ENCODE measurements at places on chromosomes 5 and 9.
A peak's percentile ranks its signal among the peaks of the same experiment; 100 is the strongest.

DNA sequence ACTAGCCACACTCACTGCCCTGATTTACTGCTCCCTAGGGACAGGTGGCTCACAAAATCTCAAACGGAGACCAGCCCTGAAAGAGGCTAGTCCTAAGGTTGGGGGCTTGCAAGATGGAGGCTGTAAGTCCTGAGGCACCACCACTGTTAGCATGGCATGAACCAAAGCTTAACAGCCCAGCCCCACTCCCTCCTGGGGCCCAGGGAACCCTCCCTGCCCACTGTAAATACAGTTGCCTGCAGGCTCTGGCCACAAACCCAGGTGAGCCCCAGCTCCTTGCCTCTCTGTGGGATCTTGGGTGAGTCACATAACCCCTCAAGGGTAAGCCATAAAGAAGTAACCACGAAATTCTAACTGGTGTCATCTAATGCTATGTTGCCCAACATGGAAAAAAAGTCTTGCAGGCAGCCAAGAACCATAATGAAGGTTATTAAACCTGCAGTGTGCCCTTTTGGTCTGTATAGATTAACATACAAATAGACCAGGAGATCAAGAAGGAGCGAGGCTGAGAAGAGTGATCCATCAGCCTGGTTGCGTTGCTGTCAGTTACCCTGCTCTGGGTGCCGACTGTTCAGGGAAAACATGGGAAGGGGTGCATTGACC, 1.7 kb upstream of the POMT1 start:
- DNase-seq, result no peak

DNA sequence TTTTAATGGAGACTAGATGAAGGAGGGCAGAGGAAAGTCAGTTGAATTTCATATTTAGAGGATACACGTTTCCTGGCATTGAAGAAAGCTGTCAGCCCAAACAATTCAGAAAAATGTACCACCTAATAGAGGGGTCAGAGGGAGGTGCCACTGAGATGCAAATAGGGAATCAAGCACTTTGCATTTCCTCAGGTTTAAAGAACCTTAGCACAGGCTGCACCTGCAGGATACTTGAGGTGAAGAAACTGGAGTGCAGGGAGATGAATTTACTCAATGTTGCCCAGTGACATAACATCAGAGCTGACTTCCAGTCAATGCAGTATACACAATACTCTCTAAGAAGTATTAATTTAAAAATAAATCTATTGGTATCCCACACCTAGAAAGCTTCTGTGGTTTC, 67.0 kb upstream of the MAST4 start:
- no peak for DNase-seq

DNA sequence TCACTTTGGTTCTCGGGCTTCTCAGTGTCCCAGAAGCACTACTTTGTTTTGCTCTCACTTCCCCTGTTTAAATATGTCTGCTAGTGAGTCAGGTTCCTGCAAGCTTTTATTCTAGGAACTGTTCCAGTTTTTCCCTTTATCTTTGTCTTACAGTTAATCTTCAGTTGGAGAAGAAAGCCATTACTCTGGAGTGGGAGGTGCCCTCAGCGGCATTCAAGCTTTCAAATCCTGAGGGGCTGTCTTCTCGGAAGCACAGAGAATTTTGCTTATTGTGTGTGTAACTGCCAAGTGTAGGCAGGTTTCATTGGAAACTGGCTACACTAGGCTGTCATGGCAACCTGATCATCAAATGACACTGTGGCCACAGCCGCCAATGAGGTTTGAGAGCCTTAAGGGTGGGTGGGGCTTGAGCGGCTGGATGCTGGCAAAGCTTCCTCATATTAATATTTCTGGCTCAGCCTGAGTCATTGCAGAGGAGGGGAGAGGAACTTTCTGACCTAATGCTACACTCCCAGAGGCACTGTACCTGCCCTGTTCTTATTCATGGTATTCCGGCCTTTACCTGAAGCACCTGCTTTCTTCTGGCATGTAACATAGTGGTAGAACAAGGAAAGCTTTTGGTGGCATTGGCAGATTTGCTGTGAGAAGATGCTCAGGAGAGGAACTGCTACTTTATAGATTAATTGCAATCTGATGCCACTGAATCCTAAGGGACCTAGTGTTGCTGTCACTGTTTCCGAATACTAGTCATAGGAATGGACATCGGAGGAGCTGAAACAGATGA, 26.3 kb downstream of the SLC25A25 start:
- DNase-seq, result peak; percentile 98

DNA sequence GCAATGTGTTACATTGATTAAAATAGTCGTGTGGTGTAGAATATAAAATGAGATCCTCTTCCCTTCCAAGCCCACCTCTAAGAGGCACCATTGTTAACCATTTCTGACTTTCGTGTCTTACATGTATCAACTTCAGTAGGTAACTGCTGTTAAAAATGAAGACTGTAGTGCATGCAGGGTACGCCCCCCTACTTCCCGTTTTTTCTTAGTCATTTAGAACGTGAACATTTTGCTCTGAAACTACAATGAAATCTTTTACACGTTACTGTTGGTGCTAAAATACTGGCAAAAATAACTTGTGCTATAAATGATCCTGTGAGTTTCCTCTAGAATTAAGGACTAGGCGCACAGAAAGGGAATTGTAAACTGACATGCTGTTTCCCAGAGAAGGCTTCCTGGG, 41.5 kb downstream of the WNK2 start:
- no peak for DNase-seq

- no peak for DNase-seq
Observed at GRCh38 chr5:78269088-78269703, 25.3 kb downstream of the AP3B1 start.

DNA sequence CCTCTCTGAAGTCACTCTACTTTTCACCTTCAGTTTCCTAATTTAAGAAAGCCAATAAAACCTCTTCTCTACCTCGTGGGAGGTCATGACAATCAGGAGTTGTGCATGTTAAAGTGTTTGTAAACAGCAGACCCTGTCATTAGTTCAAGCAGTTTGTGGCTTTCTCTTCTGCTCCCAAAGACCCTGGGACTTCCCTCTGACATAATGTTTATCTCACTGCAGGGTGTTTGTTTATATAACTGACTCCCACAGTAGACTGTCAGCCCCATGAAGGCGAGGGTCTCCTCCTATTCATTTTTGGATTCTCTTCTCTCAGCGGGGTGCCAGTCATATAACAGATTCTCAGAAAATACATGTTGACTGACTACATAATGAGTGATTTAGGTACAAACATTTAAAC, 360.0 kb upstream of the ZNF462 start:
- no peak for DNase-seq

GRCh38 chr5:176653401-176654385, 6.4 kb downstream of the TSPAN17 start:
- DNase-seq, result no peak

DNA sequence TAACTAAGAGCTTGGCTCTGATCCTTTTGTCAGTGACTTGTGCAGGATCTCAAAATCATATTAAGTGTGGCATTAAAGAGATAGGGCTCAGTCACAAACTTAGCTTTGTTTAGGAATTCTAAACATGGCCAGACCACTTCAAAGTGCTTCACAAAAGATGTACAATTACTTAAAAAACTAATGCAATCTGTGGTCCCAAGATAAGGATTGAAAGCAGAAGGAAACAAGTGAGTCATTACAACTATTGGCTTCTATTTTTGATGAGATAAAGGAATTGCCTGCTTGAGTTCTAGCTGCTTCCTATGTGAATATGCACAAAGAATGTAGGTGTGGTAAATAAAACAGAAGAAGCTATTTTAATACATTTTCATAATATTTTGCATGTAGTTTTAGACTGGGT, 44.9 kb upstream of the SLC12A2 start:
- DNase-seq, result no peak

- DNase-seq, result no peak
Observed at GRCh38 chr5:22470408-22470807, 382.7 kb downstream of the CDH12 start.

DNA sequence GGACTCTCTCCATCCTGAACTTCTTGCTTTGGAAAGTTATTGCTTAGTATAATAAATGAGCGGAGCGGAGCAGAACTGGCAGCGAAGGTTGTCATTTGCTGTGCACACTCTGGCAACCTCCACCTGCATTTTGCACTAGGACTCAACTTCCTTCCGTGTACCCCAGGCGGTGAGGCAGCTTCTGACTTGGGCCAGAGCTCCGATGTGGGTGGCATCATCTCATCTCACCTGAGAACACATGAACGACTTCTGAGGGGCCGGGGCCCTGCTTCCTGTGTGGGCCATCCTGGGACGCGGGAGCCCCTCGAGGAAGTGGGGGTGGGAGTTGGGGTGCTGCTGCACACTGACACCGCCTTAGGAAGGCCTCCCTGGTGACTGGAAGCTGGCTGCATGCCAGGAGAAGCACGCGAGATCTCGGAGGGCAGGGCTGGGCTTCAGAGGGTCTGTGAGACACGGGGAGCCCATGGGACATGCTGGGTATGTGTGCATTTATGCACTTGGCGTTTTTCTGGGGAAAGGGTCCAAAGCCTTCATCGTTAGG, 56.5 kb upstream of the COL5A1 start:
- no peak for DNase-seq

DNA sequence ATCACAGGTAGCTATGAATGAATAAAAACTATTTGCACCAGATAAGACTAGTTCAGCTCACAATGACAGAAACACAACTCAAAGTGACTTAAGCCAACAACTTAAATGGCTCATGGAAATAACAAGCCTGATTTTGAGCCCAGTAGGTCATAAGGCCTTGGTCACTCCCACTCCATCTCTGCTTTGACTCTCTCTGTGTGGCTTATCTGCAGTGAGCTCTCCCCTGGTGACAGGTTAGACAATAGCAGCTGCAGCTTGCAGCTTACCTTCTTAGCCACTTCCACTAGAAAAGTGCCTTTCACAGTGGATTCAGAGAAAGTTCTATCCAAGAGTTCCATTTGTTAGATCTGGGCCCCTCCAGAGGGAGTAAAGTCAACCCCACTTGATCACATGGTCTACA, 315.7 kb downstream of the RAB3C start:
- DNase-seq, result no peak

- no peak for DNase-seq
Observed at GRCh38 chr9:136865041-136865767, 904 bp downstream of the EDF1 start.

GRCh38 chr5:39198127-39198526, 21.2 kb downstream of the FYB1 start:
- no peak for DNase-seq

DNA sequence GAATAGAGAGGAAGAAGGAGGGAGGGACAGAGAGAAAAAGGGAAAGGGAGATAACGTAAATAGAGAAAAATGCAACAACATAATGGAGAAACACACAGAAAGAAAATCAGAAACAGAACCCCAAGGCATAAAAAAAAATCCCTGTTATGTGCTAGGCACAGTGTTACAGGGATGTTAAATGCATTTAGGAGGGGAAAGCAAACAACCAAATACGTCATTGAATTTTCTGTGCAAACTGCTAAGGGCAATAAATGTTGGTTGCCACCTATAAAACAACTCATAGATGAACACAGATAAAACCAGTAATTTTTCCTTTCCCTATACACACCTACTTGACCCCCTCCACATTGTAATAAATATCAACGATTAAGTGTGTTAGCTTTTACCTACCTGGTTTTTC, 51.3 kb upstream of the ASTN2 start:
- DNase-seq, result no peak

GRCh38 chr9:136902259-136902821, 16.0 kb downstream of the TRAF2 start:
- DNase-seq, result peak; percentile 45

DNA sequence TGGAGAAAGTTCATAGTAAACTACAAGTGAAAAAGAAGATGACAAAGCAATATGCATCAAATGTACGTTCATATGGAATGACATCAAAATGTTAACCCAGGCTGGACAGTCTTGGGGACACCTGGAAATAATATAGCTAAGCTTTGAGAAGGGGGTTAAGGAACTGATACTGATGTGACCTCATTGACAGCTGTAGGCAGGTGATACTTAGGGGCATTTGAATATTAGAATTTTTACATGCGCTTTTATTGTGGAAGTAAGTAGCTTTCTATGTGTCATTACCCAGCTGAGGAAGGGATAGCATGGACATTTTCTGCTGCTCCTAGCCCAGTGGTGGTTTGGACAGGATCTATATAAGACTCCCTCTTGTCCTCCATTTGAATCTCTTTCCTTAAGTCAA, 299.7 kb downstream of the CWC27 start:
- DNase-seq, result no peak

DNA sequence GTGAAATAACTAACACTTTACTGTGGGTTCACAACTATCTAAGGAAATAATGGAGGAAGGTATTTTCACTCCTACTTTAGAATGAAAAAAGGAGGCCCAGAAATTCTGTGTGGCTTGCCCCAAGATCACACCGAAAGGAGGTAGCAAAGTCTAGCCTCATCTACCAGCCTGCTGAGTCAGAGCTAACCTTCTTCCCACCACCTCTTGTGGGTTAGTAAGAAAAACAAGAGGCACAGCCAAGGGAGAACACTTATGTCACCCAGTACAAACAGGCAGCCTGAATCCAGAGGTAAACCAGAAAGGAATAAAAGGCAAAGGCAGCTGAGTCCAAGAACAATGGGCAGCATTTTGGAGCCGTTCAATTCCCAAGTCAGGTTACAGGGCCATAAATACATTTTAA, 91.9 kb upstream of the RASEF start:
- no peak for DNase-seq

- no peak for DNase-seq
Observed at GRCh38 chr9:18923167-18923566, 109.8 kb downstream of the SAXO1 start.

- DNase-seq, result no peak
Observed at GRCh38 chr9:1219284-1219683, 169.1 kb downstream of the DMRT2 start.

DNA sequence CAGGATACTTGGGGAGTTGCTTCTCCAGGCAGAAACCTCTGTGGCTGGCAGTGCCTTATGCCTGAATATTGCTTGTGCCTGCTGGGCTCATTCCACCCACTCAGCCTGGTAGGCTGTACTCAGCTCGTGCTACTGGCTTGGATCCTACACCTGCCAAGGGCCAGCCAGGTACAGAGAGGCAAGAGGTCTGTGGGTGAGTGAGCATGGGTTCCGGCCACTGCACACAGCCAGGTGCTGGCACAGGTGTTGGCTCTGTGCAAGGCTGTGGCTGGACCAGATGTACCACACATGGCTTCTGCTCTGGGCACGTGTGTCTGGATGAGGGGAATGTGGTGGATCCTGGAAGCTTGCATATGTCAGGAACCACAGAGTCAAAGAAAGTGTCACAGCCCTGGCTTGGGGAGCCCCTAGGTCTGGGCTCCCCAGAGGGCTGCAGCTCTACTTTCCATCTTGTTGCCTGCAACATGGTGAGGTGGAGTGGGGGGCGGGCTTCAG, 76.7 kb upstream of the C6 start:
- DNase-seq, result no peak

DNA sequence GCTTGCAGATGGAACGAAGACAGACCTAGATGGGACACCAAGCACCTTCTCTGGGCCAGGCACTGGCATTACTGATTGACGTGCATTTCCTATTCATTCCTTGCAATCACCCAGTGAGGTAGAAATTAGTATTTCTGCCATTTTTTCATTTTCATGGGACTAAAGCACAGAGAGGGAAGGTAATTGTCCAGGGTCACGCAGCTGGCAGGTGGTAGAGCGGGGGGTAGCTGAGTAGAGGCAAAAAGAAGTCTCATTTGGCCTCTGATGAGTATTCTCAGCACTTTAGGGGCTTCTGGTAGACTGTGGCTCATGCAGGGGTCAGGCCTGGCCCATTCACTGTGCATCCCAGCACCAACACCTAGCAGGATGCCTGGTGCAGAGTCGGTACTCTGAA, 19.5 kb upstream of the DUSP1 start:
- no peak for DNase-seq

Measured in lung (tissue), 17 donors.